ENCODE measurements at places on chromosomes 12 and 14.

- DNase-seq, result no peak
These were observed 48.8 kb downstream of the SYNE3 start for GRCh38 chr14:95467657-95468056.

DNA sequence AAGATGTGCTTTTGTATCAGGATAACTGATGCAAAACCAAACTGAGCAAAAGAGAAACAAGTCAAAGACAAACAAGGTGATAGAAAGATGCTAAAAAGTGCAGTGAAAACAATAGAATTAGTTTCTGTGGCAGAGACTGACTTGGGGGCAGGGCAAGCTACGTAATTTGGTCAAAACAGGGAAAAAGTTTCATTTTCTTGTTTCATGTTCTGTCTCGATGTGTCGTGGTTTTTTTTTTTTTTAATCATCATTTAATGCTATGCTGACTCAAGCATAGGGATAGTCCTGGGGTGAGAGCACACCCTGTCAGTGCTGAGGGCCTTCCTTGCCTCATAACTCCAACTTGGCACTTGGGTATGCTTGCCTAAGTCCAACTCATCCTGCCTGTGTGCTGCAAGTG is 144.1 kb upstream of the PTPRQ start:
- DNase-seq, result no peak

DNA sequence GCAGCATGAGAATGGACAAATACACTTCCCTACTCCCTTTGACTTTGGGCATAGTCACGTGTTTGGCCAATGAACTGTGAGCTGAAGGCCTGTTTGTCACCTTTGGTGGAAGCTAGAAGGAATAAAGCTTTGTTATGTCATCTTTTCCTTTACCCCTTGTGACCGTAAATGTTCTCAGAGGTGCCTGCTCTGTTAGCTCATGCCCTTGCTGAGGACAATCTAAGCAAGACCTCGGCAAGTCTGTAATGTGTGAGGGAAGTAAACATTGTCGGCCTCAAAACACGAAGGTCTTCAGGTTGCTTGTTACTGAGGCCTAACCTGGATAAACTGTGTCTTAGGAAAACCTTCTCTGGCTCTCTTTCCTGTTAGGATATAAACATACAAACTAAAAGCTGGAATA is 354.2 kb downstream of the TMEM132D start:
- DNase-seq, result no peak

- no peak for DNase-seq
These were observed 14.0 kb upstream of the CRADD start for GRCh38 chr12:93663006-93663728.

GRCh38 chr12:104784592-104784991 is 173.5 kb downstream of the SLC41A2 start:
- no peak for DNase-seq

GRCh38 chr14:36301159-36301558 is 19.3 kb downstream of the MBIP start:
- DNase-seq, result no peak

DNA sequence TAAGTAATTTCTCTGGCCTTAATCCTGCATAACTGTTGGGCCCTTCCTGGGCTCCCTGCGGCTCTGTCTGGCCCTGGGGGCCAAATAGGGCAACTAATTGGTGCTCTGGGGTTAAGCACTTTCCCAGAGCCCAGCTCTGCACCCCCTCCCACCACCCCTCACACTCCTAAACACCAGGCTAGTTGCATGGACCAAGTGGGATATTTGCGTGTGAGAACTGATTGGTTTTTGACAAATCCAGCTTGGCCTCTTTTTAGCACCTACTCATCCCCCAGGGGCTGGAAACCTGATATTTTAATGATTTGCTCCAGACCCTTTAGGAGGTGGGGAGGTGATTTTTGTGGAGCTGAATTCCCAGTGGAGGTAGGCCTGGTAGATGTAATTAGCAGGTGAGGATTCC is 91.9 kb downstream of the DICER1 start:
- DNase-seq, result no peak

- no peak for DNase-seq
These were observed 81.6 kb upstream of the MANSC4 start for GRCh38 chr12:27861428-27862167.

GRCh38 chr12:42059127-42059526 is 85.5 kb downstream of the GXYLT1 start:
- DNase-seq, result no peak

GRCh38 chr12:51077930-51078329 is 5.5 kb downstream of the CSRNP2 start:
- DNase-seq, result no peak

DNA sequence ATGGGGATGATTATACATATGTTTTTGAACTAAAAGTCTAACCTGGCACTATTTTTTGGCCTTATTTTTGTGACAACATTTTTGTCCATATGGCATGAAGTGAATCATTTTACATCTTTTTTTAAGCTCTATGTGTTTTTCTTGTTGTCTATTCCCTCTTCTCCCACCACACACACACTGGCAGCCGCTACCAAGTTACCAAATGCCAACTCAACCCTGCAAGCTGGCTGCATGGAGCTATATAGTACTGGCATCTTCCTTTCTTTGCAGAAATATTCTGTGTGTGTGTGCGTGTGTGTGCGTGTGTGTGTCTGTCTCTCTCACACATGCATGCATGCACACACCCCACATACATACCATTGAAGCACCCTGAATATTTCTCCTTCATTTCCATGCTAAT is 278.9 kb upstream of the SOX5 start:
- no peak for DNase-seq

DNA sequence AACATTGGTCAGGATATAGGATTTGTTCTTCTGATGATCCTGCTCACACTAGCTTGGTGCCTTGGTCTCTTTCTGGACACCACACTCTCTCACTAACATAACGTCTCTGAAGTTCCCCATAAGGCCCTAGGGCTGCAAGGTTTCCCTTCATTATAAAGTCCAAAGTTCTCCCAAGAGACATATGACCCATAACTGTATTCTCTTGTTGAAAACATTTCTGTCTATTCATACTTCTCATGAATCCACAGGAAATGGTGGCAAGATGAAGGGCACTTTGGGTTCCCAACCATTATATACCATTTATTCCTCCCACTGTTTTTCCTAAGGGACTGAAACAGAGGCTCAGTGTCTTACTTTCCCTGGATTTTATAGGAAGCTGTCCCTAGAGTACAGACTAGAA is 37.1 kb upstream of the KITLG start:
- no peak for DNase-seq

DNA sequence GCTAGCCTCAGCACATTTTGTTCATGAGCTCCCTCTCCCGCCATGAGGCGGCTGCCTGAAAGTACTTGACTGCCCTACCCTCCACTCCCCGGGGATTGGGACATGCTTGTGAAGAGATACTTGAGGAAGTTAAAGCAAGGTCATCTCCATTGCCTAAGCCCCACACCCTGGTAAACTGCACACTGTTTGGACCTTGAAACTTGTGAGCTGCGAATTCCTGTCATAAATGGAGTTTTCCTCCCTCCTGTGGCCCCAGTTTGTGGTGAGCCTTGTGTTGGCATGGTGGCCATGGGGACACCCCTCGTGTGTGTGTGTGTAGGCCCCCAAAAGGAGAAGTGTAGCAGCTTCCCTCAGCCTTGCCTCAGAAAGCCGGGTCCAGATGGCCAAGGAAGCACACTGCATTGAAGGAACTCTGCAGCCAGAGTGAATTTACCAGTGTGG is 395.5 kb downstream of the ZFP36L1 start:
- no peak for DNase-seq

DNA sequence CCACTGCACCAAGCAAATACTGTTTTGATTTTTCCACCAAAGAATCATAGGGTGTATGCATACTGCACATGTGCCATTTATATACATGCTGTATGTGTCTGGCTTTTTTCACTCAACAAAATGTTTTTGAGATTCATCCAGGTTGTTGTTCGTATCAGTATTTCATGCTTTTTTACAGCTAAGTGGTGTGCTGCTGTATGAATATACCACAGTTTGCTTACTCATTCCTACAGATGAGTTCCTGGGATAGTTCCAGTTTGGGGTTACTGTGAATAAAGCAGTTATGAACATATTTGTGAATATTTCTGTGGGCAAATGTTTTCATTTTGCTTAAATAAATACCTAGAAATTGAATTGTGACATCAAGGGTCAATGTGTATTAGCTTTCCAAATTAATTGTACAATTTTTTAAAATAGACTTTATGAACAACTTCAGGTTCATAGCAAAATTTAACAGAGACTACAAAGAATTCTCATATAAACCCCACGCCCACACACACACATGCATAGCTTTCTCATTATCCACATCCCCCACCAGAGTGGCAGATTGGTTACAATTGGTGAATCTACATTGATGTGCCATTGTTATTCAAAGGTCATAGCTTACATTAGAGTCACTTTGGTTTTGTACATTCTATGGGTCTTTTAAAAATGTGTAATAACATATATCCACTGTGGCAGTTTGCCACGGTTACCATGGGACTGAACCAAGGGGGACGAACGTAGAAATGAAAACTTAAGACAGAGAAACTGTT is 6.9 kb upstream of the KRT6A start:
- no peak for DNase-seq

DNA sequence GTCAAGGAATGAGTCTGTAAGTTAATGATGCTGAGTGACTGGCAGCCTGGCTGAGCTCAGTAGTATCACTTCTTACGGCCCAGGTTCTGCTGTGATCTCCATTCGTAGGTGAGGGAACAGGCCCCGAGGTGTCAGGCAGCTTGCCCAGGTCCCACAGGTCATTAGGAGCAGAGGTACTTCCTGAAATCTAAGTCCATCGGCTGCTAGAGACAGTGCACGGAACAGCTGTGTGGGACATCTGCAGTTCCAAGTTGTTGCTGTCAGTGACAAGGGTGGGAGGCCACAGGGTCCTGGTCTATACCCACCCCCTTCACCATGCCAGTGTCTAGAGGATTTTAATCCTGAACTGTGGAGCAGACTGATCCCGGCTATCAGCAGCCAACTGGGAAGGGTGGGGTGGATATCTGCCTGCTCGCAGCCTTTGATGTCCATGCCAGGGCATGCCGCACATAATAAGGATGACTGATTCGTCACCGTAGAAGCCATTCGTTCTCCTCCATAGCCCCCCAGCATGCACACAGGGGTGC is 82.3 kb upstream of the RIN3 start:
- no peak for DNase-seq
